ENCODE measurements at places on chromosomes 6 and 20. TPM values are rescaled to one million over a fixed set of nuclear protein-coding genes. Genes with fewer than 3 reads are reported as not detected.

GDAP1L1 gene
- total RNA-seq: not detected

DDX43 gene
- not detected for total RNA-seq

FNDC1 gene
- not detected for total RNA-seq

OXT gene
- not detected for total RNA-seq

CST5 gene
- not detected for total RNA-seq

HUS1B gene
- not detected for total RNA-seq

GGTLC1 gene
- total RNA-seq: not detected

GTSF1L gene
- total RNA-seq: not detected

SLC2A10 gene
- 1.5 TPM for total RNA-seq

DEFB116 gene
- total RNA-seq: not detected

TMEM170B gene
- total RNA-seq: 0.42 TPM

ZSCAN12 gene
- total RNA-seq: 2.1 TPM

- no peak for DNase-seq
These were observed 63.5 kb downstream of the STMND1 start for GRCh38 chr6:17165383-17165782.

DNA sequence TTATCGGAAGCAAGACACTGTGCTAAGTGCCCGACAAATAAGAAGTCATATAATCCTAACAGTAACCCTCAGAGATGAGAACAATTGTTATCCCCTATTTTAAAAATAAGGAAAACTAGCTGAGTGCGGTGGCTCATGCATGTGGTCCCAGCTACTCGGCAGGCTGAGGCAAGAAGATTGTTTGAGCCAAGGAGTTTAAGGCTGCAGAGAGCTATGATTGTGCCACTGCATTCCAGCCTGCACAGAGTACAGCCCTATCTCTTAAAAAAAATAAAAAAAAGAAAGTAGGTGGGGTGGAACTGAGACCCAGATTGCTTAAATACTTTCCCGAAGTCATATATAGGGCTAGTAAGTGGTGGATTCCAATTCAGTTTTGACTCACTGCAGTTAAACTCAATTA, 84.7 kb downstream of the UST start:
- no peak for DNase-seq

DNA sequence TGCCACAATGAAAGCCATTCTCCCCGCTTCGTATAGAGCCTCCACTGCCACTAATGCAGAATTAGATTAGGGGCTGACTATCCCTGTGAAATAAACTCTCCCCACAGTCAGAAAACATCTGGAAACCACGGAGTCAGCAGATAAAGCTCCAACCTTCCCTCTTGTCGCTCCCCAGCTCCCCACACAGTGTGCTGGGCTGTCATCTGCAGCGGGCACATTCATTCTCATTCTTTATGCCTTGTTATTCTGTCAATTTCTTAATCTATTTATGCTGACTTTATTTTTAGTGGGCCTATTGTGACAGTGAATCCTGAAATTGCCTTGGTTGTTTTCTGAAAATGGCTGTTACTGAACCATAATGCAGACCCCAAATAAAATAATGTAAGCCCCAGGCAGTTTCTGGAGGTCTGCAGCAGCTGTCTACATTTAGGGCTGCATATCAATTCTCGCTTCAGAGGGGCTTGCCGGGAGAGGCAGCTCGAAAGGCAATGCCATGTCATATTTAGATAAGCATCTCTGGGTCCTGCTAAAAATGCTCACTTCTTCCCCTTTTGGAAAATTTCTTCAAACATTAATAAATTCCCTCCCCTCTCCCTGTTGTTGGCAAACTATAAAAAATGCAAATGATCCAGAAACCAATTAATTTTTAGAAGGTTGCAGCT, 71.6 kb downstream of the TMEM242 start:
- DNase-seq: no peak

DNA sequence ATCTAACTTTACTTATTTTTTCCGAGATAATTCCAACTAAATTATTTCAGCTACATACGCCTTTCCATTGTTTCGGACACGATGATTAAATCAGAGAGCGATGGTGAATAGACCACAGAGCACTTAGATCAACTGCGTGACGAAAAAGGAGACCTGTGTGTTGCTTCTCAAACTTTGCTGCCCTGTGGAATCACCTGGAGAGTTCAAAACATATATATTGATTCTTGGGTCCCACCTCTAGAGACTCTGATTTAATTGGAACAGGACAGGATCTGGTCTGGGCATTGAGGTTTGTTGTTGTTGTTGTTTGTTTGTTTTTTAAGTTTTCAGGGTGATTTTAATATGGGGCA, 401 bp upstream of the TNFRSF21 start:
- DNase-seq: no peak

GRCh38 chr6:11854408-11855165, 76.0 kb upstream of the ADTRP start:
- no peak for DNase-seq

GRCh38 chr6:69026243-69026642, 391.2 kb downstream of the ADGRB3 start:
- no peak for DNase-seq

DNA sequence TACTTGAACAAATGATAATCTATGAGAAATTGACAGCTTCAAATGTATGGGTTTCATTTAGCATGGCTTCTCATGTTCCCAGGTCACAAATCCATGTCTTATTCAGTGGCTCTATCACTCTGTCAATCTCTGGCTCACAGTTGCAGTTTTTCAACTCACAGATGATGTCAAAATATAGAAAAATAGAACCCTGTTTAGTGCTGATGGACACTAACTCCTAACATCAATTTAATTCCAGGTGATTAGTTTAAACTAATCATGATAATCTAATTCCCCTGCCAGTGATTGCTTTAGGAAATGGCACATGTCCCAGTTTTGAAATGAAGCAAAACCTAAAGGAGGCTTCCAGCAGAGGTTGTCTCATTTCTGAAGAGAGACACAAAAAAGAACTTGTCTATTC, 13.0 kb downstream of the KHDC1 start:
- no peak for DNase-seq

- DNase-seq: no peak
These were observed 36.9 kb downstream of the ARID1B start for GRCh38 chr6:156814036-156814581.

DNA sequence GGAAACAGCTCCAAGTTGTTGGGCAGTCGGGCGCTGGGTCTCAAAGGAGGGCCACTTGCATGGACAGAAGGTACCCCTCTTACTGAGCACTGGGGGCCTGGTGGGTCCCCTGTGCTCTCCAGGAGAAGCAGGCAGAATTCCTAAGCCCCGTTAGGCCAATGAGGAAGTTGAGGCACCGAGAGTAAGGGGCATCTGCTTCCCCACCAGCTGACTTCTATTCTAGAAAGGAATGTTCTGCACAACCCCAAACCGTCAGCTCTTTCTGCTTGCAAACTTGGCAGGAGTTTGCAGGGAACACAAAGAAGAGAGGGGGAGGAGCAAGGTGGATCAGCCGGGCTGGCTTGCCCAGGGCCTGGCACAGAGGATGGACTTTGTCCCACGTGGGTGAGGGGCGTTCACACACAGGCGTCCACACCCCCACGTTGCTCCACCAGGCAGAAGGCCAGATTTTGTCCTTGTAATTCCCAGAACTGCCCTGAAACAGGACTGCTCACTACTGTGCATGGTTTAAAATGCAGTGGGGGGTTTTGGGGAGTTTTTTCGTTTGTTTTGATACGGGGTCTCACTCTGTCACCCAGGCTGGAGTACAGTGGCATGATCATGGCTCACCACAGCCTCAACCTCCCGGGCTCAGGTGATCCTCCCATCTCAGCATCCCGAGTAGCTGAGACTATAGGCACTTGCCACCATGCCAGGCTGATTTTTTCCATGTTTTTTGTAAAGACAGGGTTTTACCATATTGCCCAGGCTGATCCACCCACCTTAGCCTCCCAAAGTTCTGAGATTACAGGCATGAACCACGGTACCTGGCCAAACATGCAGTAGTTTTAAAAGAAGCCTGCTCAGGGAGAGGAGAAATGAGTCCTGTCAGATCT, 93.3 kb downstream of the SNX5 start:
- DNase-seq: peak; percentile 82

- DNase-seq: peak; percentile 96
These were observed 29.6 kb downstream of the RAMACL start for GRCh38 chr6:166556863-166557322.

GRCh38 chr6:163226181-163226835, 188.2 kb upstream of the QKI start:
- no peak for DNase-seq

- DNase-seq: no peak
These were observed 359.6 kb upstream of the KCNQ5 start for GRCh38 chr6:72262254-72262653.

DNA sequence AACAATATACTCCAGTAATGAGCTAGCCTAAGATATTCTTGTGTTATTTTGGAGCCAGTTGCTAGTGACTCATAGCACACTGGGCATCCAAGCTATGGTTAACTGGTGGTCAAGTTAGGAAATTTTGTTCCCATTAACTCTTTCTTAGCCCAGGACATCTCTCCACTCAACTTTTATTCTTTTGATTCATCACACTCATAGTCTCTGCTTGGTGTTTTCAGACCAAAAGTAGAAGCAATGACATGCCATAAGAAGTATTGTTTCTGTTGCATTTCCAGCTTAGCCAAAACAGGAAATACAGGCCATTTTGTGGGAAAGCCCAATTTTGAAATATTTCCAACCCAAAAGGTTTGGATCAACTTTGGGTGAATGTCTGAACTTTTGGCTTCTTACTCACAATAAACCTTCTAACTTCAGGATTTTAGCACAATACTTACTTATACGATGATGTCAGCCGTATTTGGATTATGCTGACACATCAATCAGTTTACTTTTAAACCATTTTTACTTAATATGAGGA, 31.6 kb upstream of the CCN2 start:
- no peak for DNase-seq

DNA sequence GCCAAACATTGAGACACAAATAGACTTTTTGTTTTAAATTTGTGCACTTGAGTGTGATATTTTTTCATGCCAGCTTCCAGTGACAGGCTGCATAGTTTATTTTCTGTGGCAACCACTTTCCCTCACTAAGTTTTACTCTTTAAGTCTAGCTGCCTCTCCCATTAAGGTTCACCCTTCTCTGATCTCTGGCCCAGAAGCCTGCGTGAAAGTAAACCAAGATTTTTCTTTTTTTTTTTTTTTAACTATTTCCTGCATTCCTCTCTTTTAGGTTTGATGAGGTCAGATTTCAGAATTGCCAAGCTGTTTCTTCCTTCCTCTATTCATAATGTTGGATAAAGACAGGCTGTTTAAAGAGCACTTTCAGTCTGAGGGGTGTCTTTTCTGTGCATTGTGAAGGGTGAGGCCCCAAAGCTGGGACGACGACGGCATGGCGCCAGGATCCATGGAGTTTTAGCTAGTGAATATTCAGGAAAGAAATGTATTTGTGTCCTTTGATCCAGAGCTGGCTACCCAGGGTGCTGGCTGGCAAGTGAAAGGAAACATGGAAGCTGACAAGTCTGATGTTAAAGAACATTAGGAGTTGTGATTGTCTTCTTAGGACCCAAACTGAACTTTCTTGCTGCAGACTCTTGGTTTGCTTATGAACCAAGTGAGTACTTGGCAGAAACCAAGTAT, 50.7 kb downstream of the DOK5 start:
- DNase-seq: no peak

DNA sequence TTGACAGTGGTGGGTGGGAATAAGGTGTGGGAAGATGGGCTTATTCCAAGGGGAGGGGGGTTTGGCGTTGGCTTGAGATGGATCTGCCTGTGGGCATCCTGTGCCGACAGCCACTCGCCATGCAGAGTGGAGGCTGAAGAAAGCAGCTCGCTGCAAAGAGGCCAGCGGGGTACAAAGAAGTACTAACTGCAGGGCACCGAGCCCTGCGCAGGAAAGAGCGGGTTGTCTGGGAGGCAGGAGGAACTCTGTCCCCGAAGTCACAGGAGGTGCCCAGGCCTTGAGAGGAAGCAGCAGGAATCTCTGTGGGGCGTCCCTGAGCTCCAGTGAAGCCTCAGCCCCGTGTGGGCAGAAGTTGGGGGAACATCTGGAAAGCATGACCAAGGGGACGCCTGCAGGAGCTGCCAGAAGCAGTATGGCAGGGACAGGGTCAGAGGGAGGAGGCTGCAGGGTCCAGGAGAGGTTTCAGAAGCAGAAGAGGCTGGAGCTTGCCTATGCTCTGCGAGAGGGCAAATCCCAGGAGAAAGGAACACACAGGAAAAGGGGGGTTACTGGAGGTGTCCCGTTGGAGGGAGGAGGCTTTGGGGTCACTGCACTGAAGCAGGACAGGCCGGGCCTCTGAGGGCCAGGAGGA, 77.2 kb downstream of the THBS2 start:
- DNase-seq: no peak

DNA sequence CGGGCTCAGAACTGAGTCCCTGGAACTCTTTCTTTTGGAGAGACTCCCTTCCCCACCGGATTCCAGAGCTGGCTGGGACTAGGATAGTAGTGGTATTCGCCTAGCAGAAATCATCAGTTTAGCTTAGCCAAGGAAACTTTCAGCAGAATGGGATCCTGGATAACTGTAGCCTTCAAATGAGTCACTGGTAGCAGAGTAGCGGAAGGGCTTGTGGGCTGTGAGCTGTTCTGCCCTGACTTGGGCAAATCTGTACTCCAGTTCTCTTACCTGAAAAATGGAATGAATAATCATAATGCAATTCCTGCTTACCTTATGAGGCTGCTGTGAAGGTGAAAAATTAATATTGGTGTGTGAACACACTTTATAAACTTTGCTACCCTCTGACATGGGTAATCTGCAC, 244.3 kb upstream of the CHD6 start:
- DNase-seq: no peak

GRCh38 chr20:275791-276190, 14.8 kb downstream of the C20orf96 start:
- no peak for DNase-seq

GRCh38 chr6:141618180-141618581, 514.5 kb upstream of the GJE1 start:
- DNase-seq: no peak

DNA sequence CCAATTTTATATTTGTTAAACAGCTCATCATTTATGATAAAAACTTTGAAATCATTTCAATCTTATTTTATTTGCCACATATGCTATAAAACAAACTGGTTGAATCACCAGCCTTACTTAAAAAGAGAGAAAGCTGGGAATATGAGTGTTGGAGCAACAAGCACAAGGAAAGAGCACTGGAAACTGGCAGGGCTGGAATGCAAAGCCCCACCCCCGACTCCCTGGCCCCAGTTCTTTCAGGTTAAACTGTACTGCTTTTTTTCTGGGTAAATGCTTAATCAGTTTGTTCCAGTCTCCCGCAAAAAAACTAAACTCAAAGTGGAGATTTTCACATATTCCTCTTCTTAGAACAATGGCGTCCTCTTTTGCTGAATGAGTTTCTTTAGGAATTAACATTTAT, 433.8 kb upstream of the NOX3 start:
- DNase-seq: no peak
